Daoy (cell line): ENCODE measurements at places on chromosomes 4 and X. TPM values are rescaled to one million over a fixed set of nuclear protein-coding genes. Genes with fewer than 3 reads are reported as not detected.

SSX1 gene
- total RNA-seq, result not detected in 2 replicates

C1QTNF7 gene
- not detected in 2 replicates for total RNA-seq

PLP1 gene
- 2.7 TPM in 1 of 2 replicates, not detected in the other for total RNA-seq

LRIT3 gene
- not detected in 2 replicates for total RNA-seq

CXCL8 gene
- total RNA-seq, result 166 and 198 TPM in 2 replicates

NAP1L3 gene
- 10.2 and 19.1 TPM in 2 replicates for total RNA-seq

GPC3 gene
- total RNA-seq, result 0.18 and 0.34 TPM in 2 replicates

TSPAN7 gene
- 0.63 TPM in 1 of 2 replicates, not detected in the other for total RNA-seq

FOXR2 gene
- 6.0 and 7.2 TPM in 2 replicates for total RNA-seq

MAGEB10 gene
- total RNA-seq, result 1.5 and 1.8 TPM in 2 replicates

PAGE2B gene
- 2.3 TPM in 1 of 2 replicates, not detected in the other for total RNA-seq

INPP4B gene
- 6.9 and 9.3 TPM in 2 replicates for total RNA-seq

DGKQ gene
- 4.3 and 4.4 TPM in 2 replicates for total RNA-seq

EXOC1L gene
- total RNA-seq, result not detected in 2 replicates

P2RY8 gene
- 0.11 TPM in 1 of 2 replicates, not detected in the other for total RNA-seq

BEX3 gene
- total RNA-seq, result 115 and 171 TPM in 2 replicates

PNMA5 gene
- not detected in 2 replicates for total RNA-seq

GAK gene
- 61.6 and 71.9 TPM in 2 replicates for total RNA-seq

CTAG1B gene
- total RNA-seq, result 1.8 TPM in 1 of 2 replicates, not detected in the other

XAGE2 gene
- total RNA-seq, result not detected in 2 replicates

NHS gene
- total RNA-seq, result 1.1 and 1.3 TPM in 2 replicates

TMSB15C gene
- 2.0 and 4.9 TPM in 2 replicates for total RNA-seq

DDX60 gene
- total RNA-seq, result 9.3 and 10.4 TPM in 2 replicates

SOD3 gene
- 0.18 and 0.63 TPM in 2 replicates for total RNA-seq

CC2D2A gene
- total RNA-seq, result 10.4 and 11.7 TPM in 2 replicates

NWD2 gene
- total RNA-seq, result not detected in 2 replicates

IBSP gene
- total RNA-seq, result not detected in 2 replicates

UGT2A1 gene
- total RNA-seq, result not detected in 2 replicates

CXorf58 gene
- total RNA-seq, result not detected in 2 replicates

FAM9B gene
- not detected in 2 replicates for total RNA-seq

RASL11B gene
- 1.8 and 2.0 TPM in 2 replicates for total RNA-seq

DNASE1L1 gene
- 7.2 and 28.4 TPM in 2 replicates for total RNA-seq

GAGE1 gene
- 57.2 and 91.5 TPM in 2 replicates for total RNA-seq

TRIM60 gene
- not detected in 2 replicates for total RNA-seq

CYSLTR1 gene
- not detected in 2 replicates for total RNA-seq

LGI2 gene
- 0.03 and 0.06 TPM in 2 replicates for total RNA-seq

NOX1 gene
- total RNA-seq, result not detected in 2 replicates

FHDC1 gene
- 0.51 and 1.6 TPM in 2 replicates for total RNA-seq
